Stimulated activated CD8-positive, alpha-beta memory T cell treated with anti-CD3 and anti-CD28 coated beads, Interleukin-12 subunit alpha, Interleukin-12 subunit beta, amount 100 ng/mL, for 1 hour (primary cell): ENCODE measurements at places on chromosomes 12 and 14.

GRCh38 chr12:21795648-21796328 is 21.3 kb upstream of the KCNJ8 start:
- no peak for DNase-seq

DNA sequence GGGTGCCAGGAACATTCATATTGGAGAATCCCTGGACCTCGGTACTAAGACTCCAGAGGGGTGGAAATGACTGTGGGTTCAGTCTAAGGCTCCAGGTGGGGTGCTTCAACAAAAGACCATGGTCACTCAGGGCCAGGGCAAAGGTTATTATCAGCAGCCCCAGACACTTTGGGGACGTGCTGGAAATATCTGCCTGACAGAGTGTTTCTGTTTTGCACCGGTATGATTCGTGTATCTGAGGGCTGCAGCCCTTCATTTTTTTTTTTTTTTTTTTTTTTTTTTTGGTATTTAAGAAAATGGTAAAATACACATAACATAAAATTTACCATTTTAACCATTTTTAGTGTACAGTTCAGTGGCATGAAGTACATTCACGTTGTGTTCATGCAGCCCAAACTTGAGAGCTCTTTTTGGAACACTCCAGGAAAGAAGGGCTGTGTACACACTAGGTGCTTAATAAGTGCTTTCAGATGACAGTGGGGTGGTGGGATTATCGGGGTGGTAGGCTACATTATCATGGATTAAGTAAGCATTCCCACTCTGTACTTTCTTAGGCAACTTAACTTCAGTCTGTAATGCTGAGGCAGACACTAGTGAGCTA is 120.3 kb downstream of the CHST11 start:
- DNase-seq: no peak

DNA sequence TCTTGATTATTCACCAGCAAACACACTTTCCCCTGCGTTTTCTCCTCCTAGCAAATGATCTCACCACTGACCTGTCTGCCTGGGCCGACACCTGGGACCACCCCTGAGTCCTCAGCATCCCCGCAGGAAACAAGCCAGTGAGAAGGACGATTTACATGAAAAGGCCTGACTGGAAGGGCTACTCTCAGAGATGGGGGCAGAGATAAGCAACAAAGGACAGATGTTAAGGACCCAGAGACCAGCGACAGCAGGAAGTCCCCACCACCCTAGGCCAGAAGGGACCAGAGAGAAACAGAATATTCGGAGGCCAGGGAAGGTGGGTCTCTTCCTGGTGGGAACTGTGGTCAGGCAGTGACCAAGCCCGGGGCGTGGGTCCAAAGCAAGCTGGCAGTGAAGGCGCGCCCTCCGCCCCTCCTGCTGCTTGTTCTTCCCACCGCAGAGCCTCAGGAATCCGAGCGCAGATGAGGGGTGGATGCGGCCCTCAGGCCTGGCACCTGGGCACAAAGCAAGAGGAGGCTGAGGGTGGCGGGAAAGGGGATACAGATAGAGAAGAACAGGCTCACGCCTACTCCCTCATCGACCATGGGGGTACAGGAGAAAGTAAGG is 55.8 kb downstream of the STX2 start:
- DNase-seq: no peak

- DNase-seq: no peak
These were observed 214.6 kb upstream of the PRKD1 start for GRCh38 chr14:30142216-30142615.

GRCh38 chr12:6868211-6869048 is 1.1 kb downstream of the TPI1 start:
- DNase-seq: no peak

- no peak for DNase-seq
These were observed 18.5 kb downstream of the PAPLN start for GRCh38 chr14:73255693-73256225.

DNA sequence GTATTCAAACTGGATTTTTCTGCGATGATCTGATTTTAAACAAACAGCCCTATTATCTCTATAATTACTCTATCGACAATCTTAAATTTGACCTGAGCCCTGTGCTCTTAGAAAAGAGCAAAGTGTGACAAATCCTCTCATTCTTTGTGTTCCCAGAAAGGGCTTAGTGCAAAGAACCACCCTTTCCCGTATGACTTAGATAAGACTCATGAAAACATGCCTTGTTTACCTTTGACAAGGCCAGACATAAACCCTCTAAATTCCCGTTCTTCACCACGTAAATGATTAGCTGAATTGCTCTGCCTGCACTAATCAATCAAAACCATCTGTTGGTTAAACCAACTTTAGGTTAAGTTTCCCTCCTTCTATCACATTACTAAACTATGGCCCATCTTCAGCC is 285.7 kb upstream of the SEL1L start:
- DNase-seq: no peak

DNA sequence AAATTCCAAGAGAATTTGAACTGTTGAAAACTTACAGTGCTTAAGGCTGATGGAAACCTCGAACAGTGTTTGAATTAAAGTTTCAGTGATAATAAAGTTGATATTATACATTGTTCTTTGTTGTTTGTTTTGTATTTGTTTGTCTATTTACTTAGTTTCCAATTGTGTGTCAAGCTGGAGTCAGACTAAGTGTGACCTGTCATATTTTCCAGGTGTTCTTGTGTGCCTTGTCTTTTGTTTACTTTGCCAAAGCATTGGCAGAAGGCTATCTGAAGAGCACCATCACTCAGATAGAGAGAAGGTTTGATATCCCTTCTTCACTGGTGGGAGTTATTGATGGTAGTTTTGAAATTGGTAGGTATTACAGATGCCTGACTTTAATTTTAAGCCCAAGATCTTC is 6.0 kb downstream of the SLCO1C1 start:
- DNase-seq: no peak

GRCh38 chr14:41409806-41410205 is 196.9 kb upstream of the LRFN5 start:
- no peak for DNase-seq

GRCh38 chr12:125169870-125170269 is 104.6 kb downstream of the AACS start:
- no peak for DNase-seq

GRCh38 chr14:54038724-54039123 is 82.1 kb upstream of the BMP4 start:
- no peak for DNase-seq

DNA sequence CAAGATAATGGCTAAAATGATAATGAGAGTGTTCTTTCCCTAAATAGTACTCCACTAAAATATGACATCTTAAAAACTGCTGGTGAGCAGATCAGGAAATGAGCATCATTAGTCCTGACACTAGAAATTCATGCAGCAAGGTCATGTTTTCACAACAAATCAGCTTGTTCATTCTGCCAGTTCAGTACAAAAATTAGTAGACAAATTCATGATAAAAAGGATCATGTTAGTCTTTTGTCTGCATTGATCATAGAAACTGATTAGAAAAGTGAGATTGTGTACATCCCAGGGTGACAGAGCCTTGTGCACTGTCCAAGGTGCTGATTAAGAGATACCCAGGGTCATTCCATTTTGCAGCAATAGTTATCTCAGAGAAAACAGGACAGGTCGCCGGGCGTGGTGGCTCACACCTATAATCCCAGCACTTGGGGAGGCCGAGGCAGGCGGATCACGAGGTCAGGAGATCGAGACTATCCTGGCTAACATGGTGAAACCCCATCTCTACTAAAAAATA is 163.6 kb downstream of the RIMBP2 start:
- DNase-seq: no peak

DNA sequence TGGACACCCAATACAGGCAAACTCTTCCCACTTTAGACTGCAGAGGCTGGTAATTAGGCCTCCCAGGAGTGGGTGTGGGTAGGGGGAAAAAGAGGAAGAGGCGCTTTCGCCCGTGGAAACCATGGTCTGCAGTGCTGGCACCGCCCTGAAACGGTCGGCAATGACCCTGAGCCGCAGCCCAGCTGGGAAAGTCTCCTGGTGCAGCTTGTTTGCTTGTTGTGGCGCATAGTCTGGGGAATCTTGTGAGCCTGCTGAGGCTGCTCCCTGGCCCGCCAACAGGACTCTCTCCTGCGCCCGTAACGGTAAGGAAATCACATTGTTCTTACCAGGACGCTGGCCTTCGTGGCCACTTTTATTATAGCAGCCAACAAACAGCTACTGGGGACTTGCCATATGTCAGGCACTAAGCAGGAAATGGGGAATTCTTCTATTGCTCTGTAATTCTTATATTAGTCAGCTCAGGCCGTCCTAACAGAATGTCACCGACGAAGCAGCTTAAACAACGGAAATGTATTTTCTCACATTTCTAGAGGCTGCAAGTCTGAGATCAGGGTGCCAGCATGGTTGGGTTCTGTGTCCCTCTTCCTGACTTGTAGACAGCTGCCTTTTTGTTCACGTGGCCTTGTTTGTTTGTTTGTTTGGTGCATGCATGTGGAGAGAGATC is 52.5 kb upstream of the RIN3 start:
- no peak for DNase-seq

GRCh38 chr12:12985817-12986408 is 14.2 kb downstream of the HEBP1 start:
- no peak for DNase-seq

- DNase-seq: no peak
These were observed 27.1 kb downstream of the VRK1 start for GRCh38 chr14:96824283-96824682.

GRCh38 chr12:38392554-38393144 is 76.1 kb downstream of the ALG10B start:
- DNase-seq: no peak

GRCh38 chr14:93035917-93036651 is 79.6 kb downstream of the ITPK1 start:
- no peak for DNase-seq

DNA sequence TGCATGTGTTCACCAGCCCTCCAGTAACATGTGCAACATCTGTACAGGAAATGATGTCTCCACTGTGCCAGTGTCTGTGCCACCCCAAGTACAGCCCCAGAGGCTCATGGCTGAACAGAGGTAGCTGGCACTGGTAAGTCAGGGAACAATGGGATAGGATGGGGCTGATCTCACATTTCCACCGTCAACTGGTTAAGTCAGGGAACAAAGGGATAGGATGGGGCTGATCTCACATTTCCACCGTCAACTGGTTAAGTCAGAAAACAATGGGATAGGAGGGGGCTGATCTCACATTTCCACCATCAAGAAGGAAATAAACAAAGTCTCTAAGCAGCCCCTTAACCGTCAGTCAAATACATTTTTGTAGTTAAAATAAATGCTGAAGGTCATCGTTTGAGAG is 246.6 kb downstream of the TMEM132D start:
- no peak for DNase-seq

- no peak for DNase-seq
These were observed 25.0 kb upstream of the AMN start for GRCh38 chr14:102897299-102898027.

DNA sequence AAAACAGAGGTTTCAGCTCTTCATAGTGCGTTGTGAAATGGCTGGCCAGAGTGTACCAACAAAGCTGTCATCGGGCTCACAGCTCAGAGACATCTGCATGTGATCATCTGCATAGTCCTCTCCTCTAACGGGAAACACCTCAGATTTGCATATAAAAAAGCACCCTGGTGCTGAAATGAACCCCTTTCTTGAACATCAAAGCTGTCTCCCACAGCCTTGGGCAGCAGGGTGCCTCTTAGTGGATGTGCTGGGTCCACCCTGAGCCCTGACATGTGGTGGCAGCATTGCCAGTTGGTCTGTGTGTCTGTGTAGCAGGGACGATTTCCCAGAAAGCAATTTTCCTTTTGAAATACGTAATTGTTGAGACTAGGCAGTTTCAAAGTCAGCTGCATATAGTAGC is 14.3 kb upstream of the PAPLN start:
- no peak for DNase-seq
